ENCODE measurements at places on chromosomes 2 and 18.

- no peaks in the 10 kb centered on the region for H3K36me3 ChIP-seq
- no peaks in the 10 kb centered on the region for H3K4me1 ChIP-seq
- no peak overlapping the region for H3K4me3 ChIP-seq
- no peak for DNase-seq
These were observed 31.4 kb upstream of the CD226 start for GRCh38 chr18:69978732-69979715.

GRCh38 chr2:101821828-101822458 lies 124.4 kb downstream of the MAP4K4 start:
- peaks cover 57% of the 10 kb centered on the region for H3K4me1 ChIP-seq
- H3K36me3 ChIP-seq: peaks cover 5% of the 10 kb centered on the region
- no peak overlapping the region for H3K4me3 ChIP-seq
- no peaks in the 10 kb centered on the region for H3K27me3 ChIP-seq
- no peak for DNase-seq
- no peak overlapping the region for H3K27ac ChIP-seq

DNA sequence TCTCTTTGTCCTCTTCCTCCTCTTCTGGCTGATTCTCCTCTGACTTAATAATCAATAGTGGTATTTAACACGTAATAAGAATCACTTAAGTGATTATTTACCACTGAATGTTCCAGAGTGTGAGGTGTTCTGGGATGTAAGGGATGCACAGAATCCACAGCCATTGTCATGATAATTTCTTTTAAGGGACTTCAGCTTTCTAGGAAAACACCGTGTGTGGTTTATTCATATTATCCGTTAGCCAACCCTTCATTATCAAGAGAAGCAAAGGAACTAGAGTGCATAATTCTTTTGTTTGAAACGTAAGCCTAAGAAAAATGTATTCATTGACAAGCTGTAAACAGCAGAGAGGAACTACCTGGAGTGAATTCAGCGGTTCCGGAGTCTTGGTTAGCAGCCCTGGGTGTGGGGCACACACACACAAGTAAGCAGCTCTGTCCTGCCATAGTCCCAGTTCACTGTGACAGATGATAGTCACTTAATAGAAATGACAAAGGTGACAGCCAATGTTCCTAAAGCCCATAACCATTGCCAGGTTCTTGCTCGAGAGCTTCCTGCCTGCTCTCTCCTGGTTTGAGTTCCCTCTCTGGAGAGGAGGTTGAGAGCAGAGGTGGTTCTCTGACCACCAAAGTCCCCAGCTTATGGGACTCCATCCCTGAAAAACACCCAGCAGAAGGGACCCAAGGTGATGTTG lies 101.9 kb downstream of the ACOXL start:
- no peak overlapping the region for H3K27ac ChIP-seq
- no peak overlapping the region for H3K4me3 ChIP-seq
- no peaks in the 10 kb centered on the region for H3K4me1 ChIP-seq

GRCh38 chr2:230958820-230959756 lies 34.0 kb upstream of the GPR55 start:
- no peak for DNase-seq
- peaks cover 3% of the 10 kb centered on the region for H3K4me1 ChIP-seq
- H3K27me3 ChIP-seq: peaks cover 4% of the 10 kb centered on the region
- H3K36me3 ChIP-seq: no peaks in the 10 kb centered on the region
- H3K27ac ChIP-seq: no peak overlapping the region

Measured in astrocyte (in vitro differentiated cells and primary cell).